HS-27A (cell line): ENCODE measurements at places on chromosomes 7 and 10.
A peak's percentile ranks its signal among the peaks of the same experiment; 100 is the strongest.

- DNase-seq: no peak
Measured at GRCh38 chr10:1054684-1055083, 1.5 kb upstream of the WDR37 start.

DNA sequence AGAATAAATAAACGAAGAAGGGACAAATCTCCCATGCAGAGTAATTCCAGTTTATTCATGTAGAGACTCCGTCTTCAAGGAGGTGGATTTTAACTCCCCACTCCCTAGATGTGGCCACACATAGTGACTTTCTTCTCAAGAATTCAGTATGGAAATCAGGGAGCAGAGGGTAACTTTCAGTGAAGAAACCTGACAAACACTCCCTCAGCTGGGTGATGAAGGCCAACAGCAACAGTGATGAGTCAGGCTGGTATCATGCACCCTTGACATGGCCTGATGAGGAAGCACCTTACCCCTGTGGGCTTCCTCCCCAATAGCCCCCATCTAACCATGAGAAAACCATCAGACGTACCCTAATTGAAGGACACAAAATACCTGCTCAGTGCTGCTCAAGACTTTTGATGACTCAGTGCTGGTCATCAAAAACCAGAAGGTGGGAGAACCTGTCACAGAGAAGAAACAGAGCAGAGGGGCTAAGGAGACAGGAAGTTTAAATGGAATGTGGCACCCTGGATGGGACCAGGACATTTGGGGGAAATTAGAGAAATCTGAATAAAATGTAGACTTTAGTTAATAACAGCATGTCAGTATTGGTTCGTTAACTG is 50.6 kb downstream of the ADAMTS14 start:
- DNase-seq: no peak

DNA sequence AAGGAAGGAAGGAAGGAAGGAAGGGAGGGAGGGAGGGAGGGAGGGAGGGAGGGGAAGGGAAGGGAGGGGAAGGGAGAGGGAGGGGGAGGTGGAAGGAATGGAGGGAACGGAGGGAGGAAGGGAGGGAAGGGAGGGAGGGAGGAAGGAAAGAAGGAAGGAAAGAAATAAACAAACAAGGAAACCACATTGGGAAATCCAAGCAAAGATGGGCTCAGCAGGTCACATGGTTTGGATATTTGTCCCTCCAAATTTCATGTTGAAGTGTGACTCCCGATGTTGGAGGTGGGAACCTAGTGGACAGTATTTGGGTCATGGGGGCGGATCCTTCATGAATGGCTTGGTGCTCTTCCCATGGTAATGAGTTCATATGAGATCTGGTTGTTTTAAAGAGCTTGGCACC is 454.6 kb upstream of the C7orf33 start:
- no peak for DNase-seq

- no peak for DNase-seq
Measured at GRCh38 chr10:84801916-84802315, 473.5 kb downstream of the CCSER2 start.

DNA sequence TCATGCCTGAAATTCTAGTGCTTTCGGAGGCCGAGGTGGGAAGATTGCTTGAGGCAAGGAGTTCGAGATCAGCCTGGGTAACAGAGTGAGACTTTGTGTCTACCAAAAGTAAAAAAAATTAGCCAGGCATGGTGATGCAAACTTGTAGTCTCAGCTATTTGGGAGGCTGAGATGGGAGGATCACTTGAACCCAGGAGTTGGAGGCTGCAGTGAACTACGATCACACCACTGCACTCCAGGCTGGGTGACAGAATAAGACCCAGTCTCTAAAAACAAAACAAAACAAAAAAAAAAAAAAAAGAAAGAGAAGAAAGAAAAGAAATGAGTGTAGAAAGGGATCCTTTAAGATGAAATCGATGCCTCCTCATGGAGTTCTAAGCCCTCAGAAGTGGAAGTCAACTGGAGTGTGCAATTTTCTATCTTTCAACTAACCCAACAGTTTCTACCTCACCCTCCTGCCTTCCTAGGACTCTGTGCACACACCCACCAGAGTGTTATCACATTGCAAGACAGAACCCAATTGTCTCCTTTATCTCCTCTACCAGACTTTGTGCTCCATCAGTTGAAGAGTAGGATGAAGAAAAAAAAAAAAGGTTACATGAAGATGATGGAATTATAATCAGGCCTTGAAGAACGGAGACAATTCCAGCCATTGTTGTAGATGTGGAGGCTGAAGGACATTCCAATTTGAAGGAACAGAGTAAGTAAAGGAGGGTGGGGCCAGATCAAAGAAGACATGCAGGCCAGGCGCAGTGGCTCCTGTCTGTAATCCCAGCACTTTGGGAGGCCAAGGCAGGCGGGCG is 26.9 kb downstream of the NYAP1 start:
- DNase-seq: no peak

GRCh38 chr10:132392811-132393694 is 3.9 kb upstream of the PWWP2B start:
- DNase-seq: no peak

DNA sequence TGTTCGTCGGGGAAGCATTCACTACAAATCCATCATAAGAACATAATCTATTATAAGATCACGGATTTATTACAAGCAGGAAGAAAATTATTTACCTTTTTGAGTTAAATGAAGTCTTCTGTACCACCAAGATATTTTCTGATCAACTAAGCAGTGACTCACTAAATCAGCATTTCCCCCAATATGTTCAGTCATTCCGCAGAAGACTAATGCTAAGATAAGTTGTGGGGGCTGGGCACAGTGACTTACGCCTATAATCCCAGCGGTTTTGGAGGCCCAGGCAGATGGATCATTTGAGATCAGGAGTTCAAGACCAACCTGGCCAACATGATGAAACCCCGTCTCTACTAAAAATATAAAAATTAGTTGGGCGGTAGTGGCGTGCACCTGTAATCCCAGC is 144.2 kb upstream of the EGR2 start:
- DNase-seq: peak; percentile 53

GRCh38 chr7:93558705-93559614 is 15.6 kb downstream of the CALCR start:
- no peak for DNase-seq

DNA sequence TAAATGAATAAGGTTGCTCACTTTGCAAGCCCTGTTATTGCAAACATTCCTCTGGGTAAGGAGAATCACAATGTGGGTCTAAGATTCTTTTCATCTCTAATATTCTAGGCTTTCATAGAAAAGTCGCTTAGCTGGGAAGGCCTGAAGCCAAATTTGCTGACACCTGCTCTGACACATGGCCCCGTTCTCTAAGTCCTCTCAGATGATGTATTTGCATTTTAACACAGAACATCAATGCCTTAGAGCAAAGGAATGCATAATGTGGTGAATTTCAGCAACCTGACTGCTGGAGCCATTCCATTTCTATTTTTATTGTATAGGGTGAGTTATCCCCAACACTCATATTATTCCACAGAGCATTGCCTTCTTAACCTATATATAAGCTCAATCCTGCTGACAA is 682.1 kb upstream of the NRP1 start:
- DNase-seq: no peak

DNA sequence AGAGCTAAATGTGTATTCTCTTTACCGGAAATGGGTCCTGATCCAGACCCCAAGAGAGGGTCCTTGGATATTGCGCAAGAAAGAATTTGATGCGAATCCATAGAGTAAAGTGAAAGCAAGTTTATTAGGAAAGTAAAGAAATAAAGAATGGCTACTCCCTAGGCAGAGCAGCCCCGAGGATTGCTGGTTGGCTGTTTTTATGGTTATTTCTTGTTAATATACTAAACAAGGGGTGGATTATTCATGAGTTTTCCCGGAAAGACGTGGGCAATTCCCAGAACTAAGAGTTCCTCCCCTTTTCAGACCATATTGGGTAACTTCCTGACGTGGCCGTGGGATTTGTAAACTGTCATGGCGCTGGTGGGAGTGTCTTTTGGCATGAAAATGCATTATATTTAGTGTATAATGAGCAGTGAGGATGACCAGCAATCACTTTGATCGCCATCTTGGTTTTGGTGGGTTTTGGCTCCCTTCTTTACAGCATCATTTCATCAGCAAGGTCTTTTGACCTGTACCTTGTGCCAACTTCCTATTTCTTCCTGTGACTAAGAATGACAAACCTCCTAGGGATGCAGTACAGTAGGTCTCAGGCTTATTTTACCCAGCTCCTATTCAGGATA is 60.4 kb downstream of the ARL4A start:
- no peak for DNase-seq

DNA sequence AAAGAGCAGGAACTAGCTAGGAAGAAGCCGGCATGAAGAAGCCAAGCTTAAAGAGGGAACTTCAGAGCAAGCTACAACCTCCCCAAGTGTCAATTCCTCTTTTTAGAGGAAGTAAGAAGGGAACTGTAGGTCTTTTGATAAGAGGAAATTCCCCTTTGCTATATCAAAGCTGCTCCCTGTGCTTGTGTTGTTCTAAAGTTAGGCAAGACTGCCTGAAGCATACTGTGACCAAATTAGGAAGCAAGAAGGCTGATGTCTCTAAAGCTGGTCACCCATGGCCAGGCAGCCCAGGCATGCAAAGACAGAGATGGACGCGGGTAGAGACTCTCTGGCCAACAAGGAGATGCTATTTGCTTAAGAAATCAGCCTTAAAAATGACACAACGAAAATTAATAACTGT is 87.9 kb downstream of the RNF216 start:
- DNase-seq: no peak

- peak; percentile 62 for DNase-seq
Measured at GRCh38 chr7:36119005-36119706, 33.9 kb upstream of the EEPD1 start.

- DNase-seq: no peak
Measured at GRCh38 chr10:103678178-103678526, 177.2 kb downstream of the SH3PXD2A start.

DNA sequence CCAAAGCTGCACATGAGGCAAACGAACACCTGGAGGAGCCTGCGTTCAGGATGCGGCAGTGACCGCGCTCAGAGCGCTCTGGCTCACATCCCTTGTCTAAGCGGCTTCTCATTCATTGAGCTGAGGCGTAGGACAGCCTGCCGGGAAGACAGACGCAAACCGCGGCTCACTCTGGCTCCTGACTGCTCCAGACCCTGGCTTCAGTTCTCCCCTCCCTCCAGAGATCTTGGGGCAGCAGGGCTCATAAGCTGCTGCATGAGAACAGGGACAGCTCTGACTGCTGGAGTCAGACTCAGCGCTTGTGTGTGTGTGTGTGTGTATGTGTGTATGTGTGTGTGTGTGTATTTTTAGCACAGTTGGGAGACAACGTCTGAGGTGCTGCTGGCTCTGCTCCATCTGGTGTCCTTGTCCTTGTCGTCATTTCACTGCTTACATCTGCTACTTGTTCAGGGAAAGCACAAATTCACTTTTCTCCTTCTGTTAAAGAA is 15.8 kb upstream of the LYZL2 start:
- DNase-seq: no peak

- no peak for DNase-seq
Measured at GRCh38 chr7:76069238-76069638, 21.3 kb downstream of the MDH2 start.

DNA sequence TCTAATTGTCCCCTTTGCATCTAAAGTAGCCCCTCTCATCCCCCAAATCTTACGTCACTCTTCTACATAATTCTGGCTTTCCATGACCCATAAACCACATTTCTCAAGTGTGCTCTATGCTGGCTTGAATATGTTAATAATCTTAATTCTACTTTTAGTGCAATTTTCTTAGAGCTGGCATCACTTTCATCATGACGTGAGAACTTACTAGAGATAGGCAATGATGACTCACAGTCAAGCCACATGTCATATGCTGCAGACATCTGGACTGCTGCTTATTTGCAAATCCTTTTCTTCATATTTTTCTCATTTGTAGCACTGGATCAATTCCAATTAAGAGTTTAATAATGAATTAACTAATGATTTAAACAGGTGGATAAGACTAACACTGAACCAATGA is 260.7 kb upstream of the PRKCQ start:
- no peak for DNase-seq

- no peak for DNase-seq
Measured at GRCh38 chr10:92837456-92837855, 10.9 kb upstream of the EXOC6 start.

DNA sequence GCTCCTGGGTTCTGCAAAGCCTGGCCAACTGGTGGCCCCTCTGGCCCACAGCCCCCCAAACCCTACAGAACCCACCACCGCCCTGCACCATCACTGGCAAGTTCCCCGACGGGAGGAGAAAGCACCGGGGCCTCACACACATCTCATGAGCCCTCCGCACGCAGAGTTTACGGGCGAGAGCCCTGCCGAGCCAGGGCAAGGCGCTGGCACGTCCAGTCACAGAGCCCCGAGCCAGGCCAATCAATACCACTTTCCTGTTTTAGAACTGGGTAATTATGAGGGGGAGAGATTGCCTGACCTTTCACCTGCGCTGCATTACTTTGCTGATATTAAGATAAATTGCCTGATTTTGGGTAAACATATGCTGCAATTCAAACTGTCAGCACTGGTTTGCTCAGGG is 113.3 kb downstream of the EBF3 start:
- DNase-seq: no peak

DNA sequence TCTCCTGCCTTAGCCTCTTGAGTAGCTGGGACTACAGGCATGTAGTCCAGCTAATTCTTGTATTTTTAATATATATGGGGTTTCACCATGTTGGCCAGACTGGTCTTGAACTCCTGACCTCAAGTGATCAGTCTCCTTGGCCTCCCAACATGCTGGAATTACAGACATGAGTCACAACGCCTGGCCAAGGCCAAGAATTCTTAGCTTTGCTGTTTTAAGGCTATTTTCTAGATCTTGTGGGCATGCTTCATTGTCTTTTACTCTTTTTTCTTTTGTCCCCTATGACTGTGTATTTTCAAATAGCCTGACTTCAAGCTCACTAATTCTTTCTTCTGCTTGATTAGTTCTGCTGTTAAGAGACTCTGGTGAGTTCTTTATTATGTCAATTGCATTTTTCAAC is 56.4 kb upstream of the TAS2R16 start:
- no peak for DNase-seq

DNA sequence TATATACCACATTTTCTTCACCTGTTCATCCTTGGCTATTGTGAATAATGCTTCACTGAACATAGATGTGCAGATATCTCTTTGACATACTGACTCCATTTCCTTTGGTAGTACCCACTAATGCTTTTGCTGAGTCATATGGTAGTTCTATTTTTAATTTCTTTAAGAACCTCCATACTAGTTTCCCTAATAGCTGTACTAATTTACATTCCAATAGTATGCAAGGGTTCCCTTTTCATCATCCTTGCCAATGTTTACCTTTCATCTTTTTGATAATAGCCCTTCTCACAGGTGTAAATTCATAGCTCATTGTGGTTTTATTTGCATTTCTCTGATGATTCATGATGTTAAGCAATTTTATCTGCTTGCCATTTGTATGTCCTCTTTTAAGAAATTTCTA is 159.9 kb downstream of the CALCR start:
- no peak for DNase-seq

DNA sequence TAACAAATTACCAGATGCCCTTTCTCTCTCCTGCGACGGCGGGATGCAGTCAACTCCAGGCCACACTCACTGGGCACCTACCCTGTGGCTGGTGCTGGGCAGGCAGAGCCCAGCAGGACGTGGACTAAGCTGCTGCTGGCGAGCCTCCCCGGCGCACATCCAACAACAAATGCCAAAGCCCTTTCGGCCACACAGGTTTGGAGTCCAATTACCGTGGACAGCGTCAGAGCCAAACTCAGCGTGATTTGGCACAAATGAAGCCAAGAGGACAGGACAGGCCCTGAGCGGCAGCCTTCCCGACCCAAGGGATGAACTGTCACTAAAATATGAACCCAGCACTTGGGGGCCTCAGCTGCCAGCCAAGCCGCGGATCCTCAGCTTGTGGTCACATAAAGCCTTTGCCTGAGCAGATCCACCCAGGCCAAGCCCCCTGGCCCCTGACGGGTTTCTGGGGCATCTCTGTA is 28.4 kb downstream of the DAGLB start:
- DNase-seq: no peak
